Head of caudate nucleus (tissue), 42 donors: ENCODE measurements at places on chromosomes 11 and 22.

GRCh38 chr11:5004424-5005274 is 10.0 kb downstream of the OR51L1 start:
- DNase-seq = peak; percentile 64

- DNase-seq = no peak
These were observed 46.6 kb upstream of the TENM4 start for GRCh38 chr11:79487412-79487811.

- no peak for DNase-seq
These were observed 27.6 kb upstream of the SIK2 start for GRCh38 chr11:111574373-111575225.

GRCh38 chr22:42268852-42269410 is 1.5 kb downstream of the TCF20 start:
- no peak for DNase-seq

DNA sequence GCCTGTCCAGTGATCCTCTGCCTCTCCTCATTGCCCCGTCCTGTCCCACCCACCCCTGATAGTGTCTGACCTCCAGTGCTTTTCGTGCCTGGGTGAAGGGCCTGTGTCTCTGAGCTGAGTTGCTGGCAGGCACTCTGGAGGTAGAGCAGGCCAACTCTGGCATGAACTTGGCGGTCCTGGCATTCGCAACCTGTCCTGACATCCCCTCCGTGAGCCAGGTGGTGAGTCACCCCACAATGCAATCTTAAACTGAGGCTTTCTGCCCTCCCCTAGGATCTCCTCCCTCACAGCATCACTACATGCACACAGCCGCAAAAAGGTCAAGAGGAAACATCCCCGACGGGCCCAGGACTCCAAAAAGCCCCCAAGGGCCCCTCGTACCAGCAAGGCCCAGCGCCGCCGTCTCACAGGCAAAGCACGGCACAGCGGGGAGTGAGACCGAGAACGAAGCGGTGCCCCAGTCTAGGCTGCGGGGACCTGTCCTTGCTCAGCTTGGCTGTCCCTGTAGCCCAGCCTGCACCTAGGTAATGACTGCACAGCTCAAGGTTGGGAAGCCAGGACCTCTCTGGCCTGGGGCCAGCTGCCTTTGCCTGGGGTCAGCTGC is 4.9 kb downstream of the NOL12 start:
- DNase-seq = no peak

- DNase-seq = no peak
These were observed 103.5 kb upstream of the RCN1 start for GRCh38 chr11:31987118-31988005.

GRCh38 chr11:59205648-59206047 is 7.1 kb downstream of the MPEG1 start:
- no peak for DNase-seq

DNA sequence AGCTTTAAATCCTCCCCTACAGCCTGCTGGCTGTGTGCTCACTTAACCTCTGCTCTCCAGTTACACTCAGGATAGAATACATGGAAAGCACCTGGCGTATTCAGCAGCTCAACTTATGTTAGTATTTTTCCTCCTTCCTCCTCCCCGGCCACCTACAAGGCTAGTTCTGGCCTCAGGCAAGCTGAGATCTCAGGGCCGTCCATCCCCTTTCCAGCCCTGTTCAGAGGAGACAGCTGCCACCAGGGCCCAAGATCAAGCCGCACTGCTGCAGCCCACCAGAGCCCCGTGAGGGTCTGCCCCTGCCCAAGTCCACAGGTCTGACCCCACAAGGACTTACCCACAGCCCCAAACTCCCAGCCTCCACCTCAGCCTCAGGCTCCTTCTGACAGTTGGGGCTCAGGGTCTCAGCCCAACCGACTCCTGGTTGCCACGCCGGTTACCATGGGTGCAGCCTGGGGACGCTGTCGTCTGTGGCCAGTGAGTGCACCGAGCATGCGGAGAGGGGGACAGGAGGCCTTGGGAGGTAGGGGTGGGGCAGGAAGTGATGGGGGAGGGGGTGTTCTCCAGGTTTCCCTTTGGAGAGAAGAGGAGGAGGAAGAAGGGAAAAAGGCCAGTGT is at the start of gene C11orf16:
TSS of gene C11orf16 (minus strand) at position 384 of the 617 bp plus-strand sequence. CDS start 639 bp downstream, outside the sequence.
- no peak for DNase-seq

DNA sequence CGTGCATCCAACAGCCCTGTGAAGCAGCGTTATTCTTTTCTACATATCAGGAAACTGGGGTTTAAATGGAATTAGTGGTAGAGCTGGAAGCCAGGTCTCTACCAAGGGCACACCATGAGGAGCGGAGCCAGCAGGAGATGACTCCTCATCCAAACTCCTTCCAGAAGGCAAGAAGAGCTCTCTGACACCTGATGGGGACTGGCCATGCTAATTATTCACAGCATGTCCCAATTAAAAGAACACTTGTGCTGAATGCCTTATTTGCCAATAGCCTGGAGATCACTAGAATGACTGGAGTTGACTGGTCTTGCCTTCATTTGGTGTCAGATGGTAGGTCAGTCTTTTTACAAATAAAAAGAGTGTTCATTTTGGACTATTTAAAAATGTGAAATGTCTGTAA is 32.9 kb upstream of the SLN start:
- no peak for DNase-seq

- no peak for DNase-seq
These were observed 59.1 kb upstream of the POU2AF2 start for GRCh38 chr11:111186308-111186915.

DNA sequence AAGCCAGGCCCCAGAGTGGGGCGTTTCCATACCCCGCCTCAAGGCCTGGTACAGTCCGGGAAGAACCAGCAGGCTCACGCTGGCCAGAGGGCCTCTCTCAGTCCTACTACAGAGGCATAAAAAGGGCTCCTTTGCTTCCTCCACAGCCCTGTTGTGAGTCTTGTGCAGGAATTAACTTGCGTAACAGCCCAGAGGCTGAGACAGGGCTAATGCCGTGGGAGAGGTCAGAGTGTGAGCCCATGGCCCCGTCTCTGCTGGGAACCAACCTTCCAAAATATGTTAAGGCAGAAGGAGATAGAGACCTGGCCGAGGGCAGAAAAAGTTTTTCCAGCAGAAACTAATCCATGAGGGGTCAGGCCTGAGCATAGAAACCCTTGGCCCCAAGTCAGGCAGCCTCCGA is 19.9 kb upstream of the TMEM184B start:
- DNase-seq = no peak

GRCh38 chr22:44330744-44331660 is 18.3 kb upstream of the SHISAL1 start:
- no peak for DNase-seq

DNA sequence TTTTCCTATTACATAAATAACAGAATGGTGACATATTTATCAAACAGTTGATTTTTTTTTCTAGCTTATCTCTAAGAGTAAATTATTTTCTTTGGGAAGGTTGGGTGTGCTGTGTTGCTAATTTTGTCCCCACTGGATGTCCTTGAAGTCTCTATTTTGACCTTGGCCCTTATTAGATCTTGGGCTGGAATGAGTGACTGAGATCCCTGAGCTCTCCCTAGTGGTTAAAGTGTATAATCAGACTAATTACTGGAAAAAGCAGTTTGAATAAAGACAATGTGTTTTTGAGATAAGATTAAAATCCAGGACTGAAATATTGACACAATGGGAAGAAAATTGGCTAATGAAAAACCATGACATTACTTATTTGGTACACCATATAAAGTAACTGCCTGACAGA is 56.1 kb downstream of the AASDHPPT start:
- DNase-seq = no peak

GRCh38 chr11:86414032-86414431 is 39.3 kb downstream of the CCDC81 start:
- no peak for DNase-seq

GRCh38 chr22:17130199-17130598 is 9.0 kb upstream of the TMEM121B start:
- no peak for DNase-seq

DNA sequence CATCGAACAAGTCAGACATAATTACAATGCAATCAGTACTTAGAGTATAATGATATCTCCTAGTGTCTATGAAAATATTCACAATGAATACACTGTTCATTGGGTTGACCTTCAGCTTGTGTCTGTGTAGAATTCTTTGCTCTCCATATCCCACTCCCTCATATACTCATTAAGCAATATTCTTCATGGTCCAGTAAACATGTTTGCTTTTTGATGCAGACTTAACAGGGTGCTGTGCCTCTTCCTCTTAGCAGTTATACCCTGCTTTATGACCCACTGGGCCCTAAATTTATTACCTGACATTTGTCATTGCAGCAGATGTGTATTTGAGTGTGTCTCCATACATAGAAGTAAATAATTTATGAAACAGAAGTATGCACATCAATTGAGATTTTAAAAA is 352.5 kb upstream of the CCDC179 start:
- DNase-seq = no peak

DNA sequence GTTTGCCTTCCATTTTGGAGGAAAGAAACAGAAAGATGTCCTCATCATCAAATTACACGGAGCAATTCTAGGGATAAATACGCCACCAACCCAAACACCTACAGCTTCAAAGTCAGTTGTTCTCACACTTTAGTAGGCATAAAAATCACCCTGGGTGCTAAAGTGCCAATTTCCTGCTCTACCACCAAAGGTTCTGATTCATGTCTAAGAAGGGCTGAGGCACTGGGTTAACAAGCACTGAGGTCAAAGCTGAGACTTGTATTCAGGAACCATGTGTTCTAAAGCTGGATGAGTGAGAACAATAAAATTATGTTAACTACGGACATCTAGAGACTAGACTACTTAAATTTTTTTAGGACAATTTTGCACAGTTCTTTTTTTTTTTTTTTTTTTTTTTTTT is 127.6 kb downstream of the MPPED2 start:
- DNase-seq = no peak

- no peak for DNase-seq
These were observed 13.3 kb upstream of the PRSS23 start for GRCh38 chr11:86787018-86787536.

GRCh38 chr22:28443526-28443876 is 236.1 kb downstream of the TTC28 start:
- peak; percentile 80 for DNase-seq

DNA sequence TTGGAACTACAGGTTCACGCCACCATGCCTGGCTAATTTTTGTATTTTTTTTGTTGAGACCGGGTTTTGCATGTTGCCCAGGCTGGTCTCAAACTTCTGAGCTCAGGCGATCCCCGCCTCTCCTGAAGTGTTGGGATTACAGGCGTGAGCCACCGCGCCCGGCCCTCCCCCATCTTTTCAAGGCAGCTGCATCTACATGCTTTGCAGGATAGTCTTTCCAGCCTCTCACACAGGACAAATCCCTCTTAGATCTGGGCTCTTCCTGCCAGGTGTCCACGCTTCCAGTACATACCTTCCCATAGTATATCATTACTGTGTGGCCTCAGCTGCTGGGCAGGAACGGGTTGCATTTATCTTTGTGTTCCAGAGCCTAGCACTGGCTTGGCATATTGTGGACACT is 49.7 kb downstream of the C11orf96 start:
- DNase-seq = no peak

DNA sequence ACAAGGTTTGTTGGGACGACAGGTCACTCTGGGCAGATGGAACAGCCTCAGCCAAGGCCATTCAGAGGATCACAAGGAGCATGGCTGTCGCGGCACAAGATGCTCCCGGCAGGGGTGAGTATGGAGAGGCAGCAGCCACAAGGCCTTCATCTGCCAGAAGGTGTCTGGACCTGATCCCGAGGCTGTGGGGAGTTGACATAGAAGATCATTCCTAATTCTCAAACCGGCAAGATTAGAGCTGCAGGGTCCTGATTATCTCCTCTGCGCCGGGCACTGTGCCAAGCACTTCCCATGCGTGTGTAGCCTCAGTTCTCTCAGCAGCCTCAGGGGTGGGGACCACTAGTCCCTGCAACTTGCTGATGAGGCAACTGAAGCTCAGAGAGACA is 32.3 kb upstream of the RFPL3 start:
- no peak for DNase-seq

GRCh38 chr11:73201249-73201648 is 16.8 kb upstream of the P2RY2 start:
- no peak for DNase-seq

DNA sequence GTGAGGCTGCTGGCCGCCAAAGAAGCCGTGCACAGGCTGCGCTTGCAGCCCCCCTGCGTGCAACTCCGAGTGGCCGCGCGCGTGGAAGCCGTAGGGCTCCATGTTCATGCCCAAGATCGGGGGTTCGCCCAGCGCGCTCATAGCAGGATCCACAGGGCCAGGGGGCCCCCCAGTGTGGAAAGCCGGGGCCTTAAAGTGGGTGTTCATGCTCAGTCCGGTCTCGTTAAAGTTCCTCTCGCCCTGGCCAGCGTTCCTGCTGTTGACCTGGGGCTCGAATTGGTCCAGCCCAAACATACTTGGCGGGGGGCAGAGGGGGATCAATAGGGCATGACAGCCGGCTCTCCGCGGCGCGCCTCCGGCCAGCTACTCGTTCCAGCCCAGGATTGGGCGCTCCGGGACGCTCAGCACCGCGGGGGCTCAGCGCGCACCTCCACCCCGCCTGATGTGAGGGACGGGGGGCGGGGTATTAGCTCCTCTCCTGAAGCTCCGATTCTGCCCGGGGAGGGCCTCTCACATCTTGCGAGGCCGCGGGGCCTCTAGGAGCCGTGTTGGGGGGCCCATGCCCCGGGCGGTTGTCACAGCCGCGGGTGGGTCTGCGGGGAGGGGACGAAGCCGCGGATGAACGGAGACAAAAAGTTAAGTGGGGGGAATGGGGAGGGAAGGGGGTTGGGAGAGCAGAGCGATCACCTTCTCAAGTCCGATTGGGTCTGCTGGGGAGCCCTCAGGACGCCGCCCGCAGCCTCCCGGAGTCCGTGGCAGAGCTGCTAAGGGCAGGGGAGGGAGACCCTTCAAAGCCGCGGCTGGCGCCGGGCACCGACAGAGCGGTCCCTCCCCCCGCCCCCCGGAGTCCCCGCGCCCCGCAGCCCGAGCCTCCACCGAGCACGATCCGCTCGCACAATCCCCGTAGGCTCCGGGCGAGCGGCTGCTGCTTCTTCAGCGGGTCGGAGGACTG is 1.0 kb downstream of the MN1 start:
- DNase-seq = peak; percentile 78

- DNase-seq = no peak
These were observed 2074.4 kb upstream of the RAG2 start for GRCh38 chr11:38672445-38672844.
